CD4-positive, alpha-beta T cell (primary cell): ENCODE measurements at places on chromosomes 3 and 15.

GRCh38 chr3:191499307-191500080 lies 38.5 kb downstream of the PYDC2 start:
- no peaks in the 10 kb centered on the region for H3K36me3 ChIP-seq
- no peak for DNase-seq
- no peaks in the 10 kb centered on the region for H3K27me3 ChIP-seq
- H3K4me3 ChIP-seq = no peak overlapping the region
- H3K27ac ChIP-seq = no peak overlapping the region

- H3K27me3 ChIP-seq = no peaks in the 10 kb centered on the region
- H3K27ac ChIP-seq = no peak overlapping the region
- no peak overlapping the region for H3K4me3 ChIP-seq
- H3K4me1 ChIP-seq = no peaks in the 10 kb centered on the region
- no peaks in the 10 kb centered on the region for H3K36me3 ChIP-seq
Measured at GRCh38 chr15:100694381-100695021, 92.1 kb downstream of the ASB7 start.

GRCh38 chr3:151787626-151788025 lies 26.3 kb upstream of the AADAC start:
- no peaks in the 10 kb centered on the region for H3K36me3 ChIP-seq
- H3K4me1 ChIP-seq = no peaks in the 10 kb centered on the region
- H3K27me3 ChIP-seq = no peaks in the 10 kb centered on the region
- no peak overlapping the region for H3K27ac ChIP-seq
- H3K4me3 ChIP-seq = no peak overlapping the region
- DNase-seq = no peak

DNA sequence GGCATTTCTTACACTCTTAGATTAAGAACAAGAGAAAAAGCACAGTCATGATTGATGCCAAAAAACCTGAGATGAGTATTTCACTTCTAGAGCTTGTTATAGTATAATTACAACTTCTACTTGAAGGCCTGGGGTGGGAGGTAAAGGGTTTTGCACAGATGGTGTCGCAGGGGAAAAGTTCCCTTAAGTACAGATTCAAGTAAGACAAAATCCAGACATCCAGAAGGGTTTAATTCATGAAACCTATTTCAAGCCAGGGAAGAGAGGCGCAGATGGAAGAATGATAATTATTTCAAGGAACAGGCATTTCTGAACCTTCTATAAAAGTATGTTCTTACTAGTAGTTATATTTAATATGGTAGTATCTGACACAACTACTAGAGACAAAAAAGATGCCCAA lies 70.6 kb downstream of the TM4SF4 start:
- H3K27ac ChIP-seq = no peak overlapping the region
- no peaks in the 10 kb centered on the region for H3K4me1 ChIP-seq
- H3K4me3 ChIP-seq = no peak overlapping the region

DNA sequence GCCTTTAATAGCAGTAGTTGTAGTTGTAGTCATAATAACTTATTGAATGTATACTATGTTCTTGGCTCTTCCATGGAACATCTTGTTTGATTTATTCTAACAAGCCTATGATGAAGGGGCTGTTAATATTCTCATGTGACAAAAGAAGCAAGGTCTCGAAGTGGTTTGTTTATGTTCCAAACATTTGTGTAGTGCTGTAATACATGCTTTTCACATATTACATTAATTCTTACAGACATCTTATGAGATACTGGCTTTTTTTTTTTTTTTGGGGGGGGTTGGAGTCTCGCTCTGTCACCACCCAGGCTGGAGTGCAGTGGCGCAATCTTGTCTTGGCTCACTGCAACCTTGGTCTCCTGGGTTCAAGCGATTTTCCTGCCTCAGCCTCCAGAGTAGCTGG lies 252.3 kb downstream of the PTPRG start:
- no peak overlapping the region for H3K4me3 ChIP-seq
- no peak for DNase-seq
- no peak overlapping the region for H3K27ac ChIP-seq

DNA sequence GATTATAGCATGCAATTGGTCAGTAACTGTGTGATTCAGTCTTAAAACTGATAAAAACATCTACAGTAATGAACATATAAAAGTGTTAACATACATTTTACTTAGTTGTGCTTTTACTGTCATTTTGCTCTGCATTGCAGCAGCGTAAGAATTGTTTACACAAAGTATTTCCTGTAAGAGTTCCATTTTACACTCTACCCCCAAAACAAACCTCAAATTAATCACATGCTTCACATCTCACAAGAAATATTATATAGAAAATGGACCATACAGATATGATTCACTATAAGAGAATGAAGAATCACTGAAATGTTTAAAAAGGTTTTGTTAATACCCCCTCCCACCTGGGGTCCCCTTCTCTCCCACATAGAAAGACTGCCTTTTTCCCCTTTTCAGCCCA lies 225.9 kb upstream of the LRRN1 start:
- H3K4me3 ChIP-seq = no peak overlapping the region
- no peaks in the 10 kb centered on the region for H3K36me3 ChIP-seq
- DNase-seq = no peak
- H3K4me1 ChIP-seq = no peaks in the 10 kb centered on the region

DNA sequence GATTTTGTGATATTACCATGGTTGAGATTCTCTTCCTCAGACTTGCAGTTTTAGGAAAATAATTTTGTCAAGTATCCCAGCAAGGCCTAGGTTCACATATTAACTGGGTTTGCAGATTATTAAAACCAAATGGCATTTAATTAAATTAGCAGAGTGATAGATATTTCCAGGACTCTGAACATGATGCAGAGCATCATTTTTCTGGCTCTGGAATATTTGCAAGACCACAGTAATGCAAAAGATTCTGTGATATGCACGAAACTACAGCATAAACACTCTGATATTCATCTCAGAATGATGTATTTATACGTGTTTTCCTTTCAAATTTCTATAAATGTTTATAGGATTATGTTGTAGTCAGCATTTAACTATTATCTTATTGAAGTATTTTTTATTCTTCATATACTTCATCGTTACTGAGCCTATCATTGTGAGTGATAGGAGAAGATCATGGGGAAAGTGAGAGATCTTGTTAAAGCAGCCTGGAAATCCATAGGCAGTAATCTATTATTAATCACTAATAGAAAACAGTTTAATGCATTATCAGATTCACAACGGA lies 1245.6 kb downstream of the OTOL1 start:
- H3K27me3 ChIP-seq = no peaks in the 10 kb centered on the region
- no peaks in the 10 kb centered on the region for H3K36me3 ChIP-seq
- no peak for DNase-seq
- H3K4me3 ChIP-seq = no peak overlapping the region
- H3K27ac ChIP-seq = no peak overlapping the region

DNA sequence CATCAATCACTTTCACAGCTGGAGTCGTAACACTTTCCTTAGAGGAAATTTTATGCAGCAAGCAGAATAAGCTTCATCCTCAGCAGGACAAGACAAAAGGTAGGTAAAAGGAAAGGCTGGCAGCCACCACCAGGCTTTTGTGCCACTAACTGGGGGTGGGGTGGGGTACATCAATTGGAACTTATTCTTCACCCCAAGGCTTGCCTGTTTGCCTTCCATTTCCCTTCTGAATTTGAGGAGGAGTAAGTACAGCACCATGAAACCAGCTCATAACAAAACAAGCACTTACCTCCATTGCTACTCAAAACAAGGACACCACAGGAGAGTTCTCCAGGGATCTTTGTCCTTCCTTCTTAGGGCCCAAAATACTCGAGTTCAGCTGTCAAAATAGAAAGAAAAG lies 296.8 kb downstream of the ARRDC4 start:
- no peak for DNase-seq
- no peaks in the 10 kb centered on the region for H3K4me1 ChIP-seq
- no peak overlapping the region for H3K4me3 ChIP-seq

GRCh38 chr15:99430881-99431401 lies 134.8 kb upstream of the MEF2A start:
- H3K4me1 ChIP-seq = peaks cover 50% of the 10 kb centered on the region
- H3K27me3 ChIP-seq = no peaks in the 10 kb centered on the region
- H3K4me3 ChIP-seq = no peak overlapping the region
- H3K36me3 ChIP-seq = no peaks in the 10 kb centered on the region
- DNase-seq = no peak
- no peak overlapping the region for H3K27ac ChIP-seq

DNA sequence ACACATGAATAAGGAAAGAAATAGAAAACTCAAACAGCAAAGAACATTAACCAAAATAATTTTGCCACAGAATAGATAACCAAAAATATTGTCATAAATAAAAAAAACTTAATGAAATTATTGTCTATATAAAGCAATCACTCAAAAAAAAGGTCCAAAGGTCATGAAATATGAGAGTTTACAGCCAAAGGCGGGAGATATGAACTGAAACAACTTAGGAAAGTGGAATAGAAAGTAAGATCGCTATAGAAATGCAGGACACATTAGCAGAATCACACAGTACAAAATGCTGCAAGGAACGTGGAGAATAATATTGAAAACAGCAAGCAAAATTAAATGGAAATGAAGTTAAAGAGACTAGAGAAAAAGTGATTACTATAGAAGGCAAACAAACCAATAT lies 375.0 kb upstream of the ARHGEF26 start:
- no peaks in the 10 kb centered on the region for H3K27me3 ChIP-seq
- no peak overlapping the region for H3K4me3 ChIP-seq
- no peak overlapping the region for H3K27ac ChIP-seq

DNA sequence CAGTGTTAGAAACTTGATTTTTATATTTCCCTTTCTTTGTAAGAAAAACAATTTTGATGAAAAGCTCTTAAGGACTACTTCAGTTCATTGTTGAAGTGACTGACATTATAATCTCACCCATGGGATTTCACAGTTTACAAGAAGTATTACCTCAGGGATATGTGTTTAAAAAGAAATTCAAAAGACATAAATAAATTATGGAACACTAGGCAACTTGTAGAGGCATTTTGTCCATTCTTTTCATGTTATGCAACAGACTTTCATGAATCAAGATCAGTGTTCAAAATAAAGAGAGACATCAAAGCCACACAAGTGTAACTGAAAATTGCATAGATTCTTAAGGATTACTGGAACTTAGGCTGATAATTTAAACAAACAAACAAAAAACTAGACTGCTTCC lies 196.8 kb upstream of the AGTR1 start:
- no peaks in the 10 kb centered on the region for H3K4me1 ChIP-seq
- no peak overlapping the region for H3K4me3 ChIP-seq
- H3K27me3 ChIP-seq = no peaks in the 10 kb centered on the region
- H3K36me3 ChIP-seq = no peaks in the 10 kb centered on the region
- H3K27ac ChIP-seq = no peak overlapping the region

DNA sequence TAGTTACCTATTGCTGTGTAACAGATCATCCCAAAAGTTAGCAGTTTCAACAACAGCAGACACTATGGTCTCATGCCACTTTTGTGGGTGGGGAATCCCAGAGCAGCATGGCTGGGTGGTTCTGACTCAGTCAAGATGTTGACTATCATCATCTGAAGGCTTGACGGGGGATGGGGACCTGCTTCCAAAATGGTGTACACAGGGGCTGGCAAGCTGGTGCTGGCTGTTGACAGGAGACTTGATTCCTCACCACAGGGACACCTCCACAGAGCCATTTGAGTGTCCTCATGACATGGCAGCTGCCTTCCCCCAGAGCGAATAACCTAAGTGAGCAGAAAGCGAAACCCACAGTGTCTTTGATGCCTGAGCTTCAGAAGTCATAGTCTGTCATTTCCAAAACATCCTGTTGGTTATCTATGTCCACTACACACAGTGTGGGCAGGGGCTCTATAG lies 19.1 kb downstream of the DNAJB8 start:
- no peak overlapping the region for H3K4me3 ChIP-seq
- no peaks in the 10 kb centered on the region for H3K27me3 ChIP-seq
- no peak for DNase-seq
- H3K4me1 ChIP-seq = peaks cover 21% of the 10 kb centered on the region

- DNase-seq = no peak
- H3K27ac ChIP-seq = no peak overlapping the region
- H3K36me3 ChIP-seq = peaks cover 3% of the 10 kb centered on the region
- no peaks in the 10 kb centered on the region for H3K4me1 ChIP-seq
Measured at GRCh38 chr3:155778462-155778861, 27.6 kb downstream of the C3orf33 start.

DNA sequence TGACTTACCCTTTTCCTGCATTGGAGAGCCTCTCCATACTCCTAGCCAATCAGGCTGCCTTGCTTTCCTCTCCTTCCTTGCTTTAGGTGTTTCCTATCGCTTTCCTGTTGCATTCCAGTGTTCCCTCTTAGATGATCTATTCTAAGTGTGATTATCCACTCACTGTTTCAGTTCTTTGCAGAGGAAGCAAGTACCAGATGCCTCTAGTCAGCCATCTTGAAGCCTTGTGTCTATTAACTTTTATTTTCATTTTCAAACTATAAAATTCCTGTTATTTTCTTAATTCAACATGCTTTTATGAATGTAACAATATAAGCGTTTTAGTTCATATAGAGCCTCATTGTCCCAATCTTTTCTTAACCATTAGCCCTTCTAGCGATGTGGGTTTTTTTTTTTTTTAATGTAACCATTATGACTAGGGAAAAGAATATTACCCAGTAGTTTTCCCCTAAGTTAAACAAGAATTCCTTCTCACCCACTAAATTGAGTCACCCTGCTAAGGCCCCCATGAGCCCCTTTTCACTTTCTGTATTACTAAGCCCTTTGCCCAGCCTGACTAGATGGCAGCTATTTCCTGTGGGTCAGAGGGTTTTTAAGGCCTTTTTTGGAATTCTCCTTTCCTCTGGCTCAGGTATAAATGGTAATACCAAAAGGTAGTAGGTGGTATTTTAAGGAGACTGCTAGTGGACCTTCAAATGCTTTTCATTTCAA lies 229.4 kb upstream of the CTNNB1 start:
- peaks cover 5% of the 10 kb centered on the region for H3K4me1 ChIP-seq
- H3K36me3 ChIP-seq = no peaks in the 10 kb centered on the region
- H3K4me3 ChIP-seq = no peak overlapping the region
- no peak for DNase-seq
- H3K27ac ChIP-seq = no peak overlapping the region

GRCh38 chr3:165225604-165226003 lies 29.4 kb upstream of the SLITRK3 start:
- H3K4me3 ChIP-seq = no peak overlapping the region
- no peaks in the 10 kb centered on the region for H3K36me3 ChIP-seq
- H3K27ac ChIP-seq = no peak overlapping the region
- no peak for DNase-seq
- H3K27me3 ChIP-seq = no peaks in the 10 kb centered on the region
- no peaks in the 10 kb centered on the region for H3K4me1 ChIP-seq
